AG08395 (cell line): ENCODE measurements at places on chromosomes 7 and 10.

GRCh38 chr10:79196470-79197461 lies 128.0 kb downstream of the ZMIZ1 start:
- peak; percentile 72 for DNase-seq

DNA sequence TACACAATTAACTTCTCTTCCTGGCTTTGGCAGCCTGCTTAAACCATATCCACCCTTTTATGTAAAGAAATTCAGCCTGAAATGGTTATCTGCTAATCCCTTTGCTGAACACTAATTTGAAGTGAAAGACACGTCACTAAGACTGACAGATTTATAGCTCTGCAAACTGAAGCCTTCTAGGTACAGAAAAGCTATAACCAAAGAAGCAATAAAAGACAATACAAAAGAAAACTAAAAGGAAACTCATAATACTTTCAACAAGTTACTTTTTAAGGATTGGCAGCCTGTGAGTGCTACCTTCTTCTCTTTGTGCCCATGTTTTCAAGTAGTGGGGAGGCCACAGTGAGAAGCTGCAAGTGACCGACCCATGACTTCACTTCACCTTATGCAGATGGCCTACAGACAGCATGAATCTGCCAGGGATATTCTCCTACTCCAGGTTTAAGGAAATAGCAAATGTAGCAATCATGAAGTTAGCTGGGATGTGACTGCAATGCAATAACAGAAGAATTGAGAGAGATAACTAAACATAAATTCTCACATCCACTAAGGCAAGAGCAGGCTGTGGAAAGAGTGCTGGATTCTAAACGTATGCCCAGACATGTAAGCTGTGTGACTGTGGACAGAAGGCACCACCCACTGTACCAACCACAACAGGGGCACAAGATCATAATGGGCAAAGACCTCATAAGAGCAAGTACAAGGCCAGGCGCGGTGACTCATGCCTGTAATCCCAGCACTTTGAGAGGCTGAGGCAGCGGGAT lies 10.7 kb upstream of the SPOCK2 start:
- DNase-seq: no peak

- DNase-seq: no peak
Observed at GRCh38 chr7:13105209-13105608, 417.8 kb downstream of the ARL4A start.

GRCh38 chr10:71611131-71611530 lies 108.4 kb downstream of the C10orf105 start:
- DNase-seq: no peak

DNA sequence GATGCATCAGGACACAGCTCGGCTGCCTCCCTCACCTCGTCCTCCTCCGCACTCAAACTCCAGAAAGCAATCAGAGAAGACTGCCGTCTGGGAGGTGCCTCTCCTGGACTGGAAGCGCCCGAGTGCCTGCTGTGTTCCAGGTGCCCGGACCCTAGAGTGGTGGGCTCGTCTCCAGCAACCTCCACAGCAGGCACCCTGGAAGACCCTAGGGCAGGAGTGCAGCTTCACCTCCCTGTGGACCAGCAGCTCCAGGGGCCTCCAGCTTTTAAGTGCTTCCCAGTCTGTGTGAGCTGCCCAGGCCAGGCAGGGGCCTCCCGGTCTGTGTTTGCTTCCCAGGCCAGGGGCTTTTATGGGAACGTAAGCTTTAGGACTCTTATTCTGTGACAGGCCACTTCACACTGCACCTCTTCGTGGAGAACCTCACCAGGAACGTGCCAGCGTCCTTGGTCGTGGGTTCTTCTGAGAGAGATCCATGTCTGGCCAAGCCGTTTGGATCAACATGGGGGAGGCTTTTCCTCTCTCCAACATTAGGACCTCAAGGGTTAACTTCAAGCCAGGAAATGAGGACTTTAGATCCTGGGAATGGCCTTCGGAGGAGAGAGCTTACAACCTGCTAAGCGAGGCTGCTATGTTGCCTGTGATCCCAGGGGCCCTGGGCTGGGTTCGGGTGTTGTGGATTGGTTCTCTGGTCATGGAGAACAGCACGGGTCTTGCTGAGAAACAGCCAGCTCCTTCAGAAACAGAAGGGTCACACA lies 5.9 kb upstream of the PWWP2B start:
- DNase-seq: no peak

DNA sequence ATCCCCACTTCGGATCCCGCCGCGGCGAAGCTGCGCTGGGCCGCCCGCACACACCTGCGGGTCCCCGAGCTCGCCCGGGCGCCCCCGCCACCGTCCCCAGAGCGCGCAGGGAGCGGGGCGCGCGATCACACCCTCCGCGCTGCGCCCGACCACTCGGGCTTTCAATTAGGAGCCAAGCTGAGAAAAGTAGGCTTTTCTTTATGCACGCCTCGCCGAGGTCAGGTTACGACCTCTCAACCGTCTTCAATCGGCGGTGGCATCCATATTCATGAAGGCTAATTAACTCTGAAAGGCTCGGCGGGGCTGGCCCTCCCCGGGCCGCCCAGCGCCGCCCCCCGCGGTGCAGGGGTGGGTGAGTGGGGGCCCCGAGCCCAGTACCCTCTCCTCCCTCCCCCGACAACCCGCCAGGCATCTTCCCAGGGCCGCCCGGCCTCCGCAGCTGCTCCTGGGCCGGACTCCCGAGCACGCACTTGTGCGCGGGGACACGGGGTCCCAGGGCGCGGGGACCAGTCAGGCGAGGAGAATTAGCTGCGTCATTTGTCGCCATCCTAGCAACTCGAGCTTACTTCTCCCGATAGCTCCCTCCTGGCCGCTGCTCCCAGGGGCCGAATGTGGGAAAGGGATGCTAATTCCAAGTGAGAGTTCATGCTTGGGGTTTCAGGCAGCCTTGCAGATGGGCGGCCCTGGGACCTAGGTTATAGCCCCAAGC lies 155.5 kb upstream of the LYZL2 start:
- peak; percentile 74 for DNase-seq

- DNase-seq: peak; percentile 76
Observed at GRCh38 chr7:135620980-135621850, 41.1 kb upstream of the STMP1 start.

DNA sequence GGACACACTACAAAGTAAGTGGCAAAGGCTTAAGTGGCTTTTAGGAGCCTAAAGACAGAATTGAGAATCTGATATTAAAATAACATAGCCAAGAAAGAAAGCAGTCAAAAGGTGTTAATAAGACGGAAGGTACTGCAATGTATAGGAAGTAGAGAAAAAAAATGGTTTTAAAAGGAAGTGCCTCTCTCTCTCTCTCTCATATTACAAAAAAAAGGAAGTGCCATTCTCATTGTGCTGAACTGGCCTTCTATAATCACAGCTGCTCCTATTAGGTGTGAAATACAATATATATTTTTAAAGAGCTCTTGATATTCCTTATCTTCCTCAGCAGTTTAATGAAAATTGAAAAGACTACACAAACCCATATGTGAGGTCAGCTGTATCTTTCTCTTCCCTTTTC lies 199.4 kb upstream of the NPVF start:
- no peak for DNase-seq

GRCh38 chr10:11532306-11532705 lies 79.1 kb downstream of the USP6NL start:
- no peak for DNase-seq

- peak; percentile 69 for DNase-seq
Observed at GRCh38 chr7:47783456-47784223, 164.6 kb downstream of the PKD1L1 start.

DNA sequence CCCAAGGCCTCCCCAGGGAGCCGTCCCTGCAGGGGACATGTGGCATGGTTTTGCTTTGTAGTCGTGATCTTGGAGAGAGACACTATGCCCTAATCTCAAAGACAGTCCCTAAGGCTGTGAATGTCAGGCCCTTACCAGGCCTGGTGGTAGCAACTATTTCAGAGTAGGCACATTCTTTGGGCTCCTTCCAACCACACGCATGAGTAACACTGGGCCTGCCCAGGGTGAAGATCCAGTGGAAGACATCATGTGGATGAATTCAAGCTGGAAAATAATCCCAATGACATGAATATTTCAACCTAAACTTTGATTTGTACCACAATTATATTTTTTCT lies 39.5 kb upstream of the INSIG1 start:
- DNase-seq: peak; percentile 91

DNA sequence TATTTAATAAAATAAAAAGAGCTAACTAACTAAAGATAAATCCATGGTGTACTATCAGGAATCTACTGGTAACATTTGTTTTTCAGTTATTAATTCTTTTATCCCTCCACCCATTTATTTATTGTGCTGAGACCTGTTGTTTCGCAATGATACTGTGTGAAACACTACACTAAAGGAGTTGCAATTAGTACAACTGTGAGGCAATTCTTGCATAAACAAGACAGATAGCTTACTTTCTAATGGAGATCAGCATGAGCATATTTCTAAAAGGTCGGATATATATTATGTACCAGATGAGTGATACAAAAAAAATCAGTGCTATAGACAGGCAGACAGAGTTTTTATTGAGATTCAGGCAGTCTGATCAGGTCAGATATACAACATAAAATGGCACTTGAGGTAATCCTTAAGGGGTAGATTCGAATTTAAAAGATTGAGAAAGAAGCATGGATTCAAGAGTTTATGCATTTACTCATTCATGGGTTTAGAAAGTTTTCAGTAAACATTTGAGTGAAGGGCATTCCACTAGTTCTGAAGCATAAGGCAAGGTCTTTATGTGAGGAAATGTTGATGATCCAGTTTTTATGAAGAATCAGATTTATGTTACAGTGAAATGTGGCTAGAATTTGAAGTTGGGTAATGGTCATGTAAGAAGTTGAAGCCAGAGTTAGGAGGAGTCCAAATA lies 147.6 kb downstream of the POLR1F start:
- no peak for DNase-seq

DNA sequence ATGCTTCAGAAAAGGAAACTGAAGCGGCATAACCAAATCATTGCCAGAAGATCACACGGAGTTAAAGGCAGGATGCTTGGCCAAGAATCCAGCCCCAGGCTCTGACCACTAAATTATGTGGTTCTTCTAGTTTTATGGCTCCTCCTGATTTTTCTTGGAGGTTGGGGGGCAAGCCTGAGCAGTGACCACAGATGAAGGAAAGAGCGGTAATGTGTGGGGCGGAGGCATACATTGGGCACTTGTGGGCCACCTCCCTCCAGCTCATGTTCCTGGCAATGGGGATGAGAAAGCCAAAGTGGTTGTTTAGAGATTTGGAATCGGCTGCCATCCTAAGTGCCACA lies 3.2 kb downstream of the TRPV6 start:
- no peak for DNase-seq

DNA sequence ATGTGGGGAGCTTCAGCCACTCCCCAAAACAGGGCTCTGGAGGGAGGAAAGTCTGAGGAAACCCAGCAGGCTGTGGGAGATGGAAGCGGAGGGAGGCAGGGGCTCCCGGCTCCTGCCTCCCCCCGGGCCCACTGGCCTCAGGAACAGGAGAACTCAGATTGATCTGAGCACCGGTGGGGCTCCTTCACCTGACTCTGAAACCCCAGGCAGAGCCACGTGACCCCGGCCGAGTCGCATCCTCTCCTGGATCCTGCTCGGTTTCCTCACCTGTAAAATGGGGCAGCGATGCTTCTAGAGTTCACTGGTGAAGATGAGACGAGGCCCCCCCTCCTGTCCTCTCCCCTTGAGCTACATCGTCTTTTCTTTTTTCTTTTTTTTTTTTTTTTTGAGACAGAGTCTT lies 33.6 kb downstream of the TCERG1L start:
- DNase-seq: no peak

DNA sequence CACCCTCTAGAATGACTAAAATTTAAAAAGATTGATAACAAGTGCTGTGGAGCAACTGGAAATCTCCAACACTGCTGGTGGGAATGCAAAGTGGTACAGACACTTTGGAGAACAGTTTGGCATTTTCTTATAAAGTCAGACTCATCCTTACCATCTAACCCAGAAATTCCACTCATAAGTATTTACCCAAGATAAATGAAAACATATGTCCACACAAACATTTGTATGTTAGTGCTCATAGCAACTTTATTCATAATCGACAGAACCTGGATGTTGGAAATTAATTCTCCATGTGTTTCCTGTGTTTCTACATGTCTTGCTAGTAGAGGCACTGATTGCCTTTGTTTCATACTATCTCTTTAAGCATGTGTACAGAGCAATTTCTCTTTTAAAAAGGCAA lies 282.4 kb downstream of the AHR start:
- DNase-seq: no peak

DNA sequence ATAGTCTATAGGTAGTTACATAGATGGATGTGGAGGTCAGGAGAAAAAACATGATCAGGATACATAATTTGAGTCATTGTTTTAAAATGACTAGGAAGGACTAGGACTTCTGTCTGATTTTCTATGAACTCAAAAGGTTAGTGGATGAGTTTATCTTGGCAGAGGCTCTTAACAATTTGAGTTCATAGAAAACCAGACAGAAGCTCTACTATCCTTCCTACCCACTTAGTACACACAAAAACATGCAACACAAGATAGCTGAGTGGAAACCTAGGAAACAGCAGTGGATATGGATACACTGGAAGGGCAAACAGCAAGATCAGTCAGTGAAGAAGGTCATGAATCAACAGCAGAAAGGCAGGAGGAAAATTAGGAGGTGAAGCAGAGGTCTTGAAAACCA lies 84.6 kb downstream of the VPS50 start:
- no peak for DNase-seq

DNA sequence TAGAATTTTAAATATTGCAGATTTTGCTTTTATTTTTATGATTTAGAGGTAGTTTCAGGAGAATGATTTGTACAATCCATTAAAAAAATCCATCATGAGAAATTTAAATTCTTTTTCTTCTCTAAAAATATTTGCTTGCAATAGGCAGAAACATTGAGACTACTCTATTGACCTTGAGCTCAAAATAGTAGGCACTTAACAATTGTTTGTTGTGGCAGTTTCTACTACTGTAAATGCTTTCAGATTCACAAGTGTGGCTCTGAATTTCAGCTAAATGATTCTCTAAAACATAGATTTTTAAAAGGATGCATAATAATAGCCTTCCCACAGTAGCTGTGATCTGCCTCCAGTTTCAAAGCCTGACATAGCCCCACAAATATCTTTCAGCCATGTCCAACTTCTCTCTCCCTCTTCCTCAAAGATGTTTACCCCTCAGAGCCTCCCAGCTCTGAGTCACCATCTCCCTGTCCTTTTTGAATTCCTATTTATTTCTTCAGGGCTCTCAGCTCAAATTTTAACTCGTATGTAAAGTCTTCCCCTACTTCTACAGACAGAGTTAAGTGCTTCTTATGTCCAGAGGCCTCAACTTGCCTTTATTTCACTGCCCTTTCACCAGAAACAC lies 160.5 kb downstream of the AOAH start:
- no peak for DNase-seq

DNA sequence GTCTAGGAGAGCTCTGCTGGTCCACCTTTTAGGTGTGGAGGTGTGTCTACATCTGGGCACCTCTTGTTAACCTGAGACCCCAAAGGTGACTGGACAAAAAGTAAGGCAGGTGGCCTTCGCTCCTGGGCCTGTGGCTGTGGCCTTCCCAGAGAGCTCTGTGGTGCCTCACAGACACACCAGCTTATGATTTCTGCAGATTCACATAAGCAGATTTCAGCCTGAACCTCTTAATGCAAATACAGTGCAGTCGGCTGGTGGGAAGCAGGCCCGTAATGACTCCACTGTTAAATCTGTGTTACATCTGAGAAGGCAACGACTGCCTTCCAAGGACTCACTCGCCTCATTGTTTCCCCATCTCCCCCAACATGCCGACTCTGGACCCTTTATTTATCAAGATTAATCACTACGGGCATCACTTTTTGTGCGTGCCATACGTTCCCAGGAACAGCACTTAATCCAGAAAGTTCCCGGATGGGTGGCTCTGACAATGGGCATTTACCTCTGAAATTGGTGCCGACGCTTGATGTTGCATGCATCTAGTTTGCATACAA lies 119.8 kb downstream of the EBF3 start:
- DNase-seq: no peak
